ENCODE measurements at places on chromosomes 12 and 14.
A peak's percentile ranks its signal among the peaks of the same experiment; 100 is the strongest.

DNA sequence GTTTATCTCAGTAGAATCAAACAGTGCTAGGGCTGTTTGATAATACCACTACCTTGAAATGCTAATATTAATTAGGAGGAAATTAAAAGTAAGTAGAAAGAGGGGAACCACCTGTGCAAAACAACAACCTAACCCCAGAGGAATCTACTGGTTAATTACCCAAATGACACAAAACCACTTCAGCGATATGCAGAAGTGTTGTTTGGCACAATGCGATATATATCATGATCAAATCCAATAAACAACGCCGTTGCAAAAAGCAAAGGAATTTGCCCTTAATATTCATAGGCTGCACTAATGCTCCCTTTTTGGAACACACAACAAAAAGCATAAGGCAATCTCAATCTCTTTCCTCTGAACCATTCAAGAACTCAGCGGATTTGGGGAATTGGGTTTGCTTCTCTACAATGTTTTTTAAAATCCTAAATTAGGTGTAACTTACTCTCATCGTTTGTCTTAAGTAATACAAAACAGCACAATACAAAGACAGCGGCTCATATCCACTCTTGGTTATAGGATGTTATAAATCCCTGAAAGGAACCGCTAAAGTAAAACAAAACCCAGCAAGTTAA is 1.5 kb downstream of the MAP4K5 start:
- no peak for DNase-seq

DNA sequence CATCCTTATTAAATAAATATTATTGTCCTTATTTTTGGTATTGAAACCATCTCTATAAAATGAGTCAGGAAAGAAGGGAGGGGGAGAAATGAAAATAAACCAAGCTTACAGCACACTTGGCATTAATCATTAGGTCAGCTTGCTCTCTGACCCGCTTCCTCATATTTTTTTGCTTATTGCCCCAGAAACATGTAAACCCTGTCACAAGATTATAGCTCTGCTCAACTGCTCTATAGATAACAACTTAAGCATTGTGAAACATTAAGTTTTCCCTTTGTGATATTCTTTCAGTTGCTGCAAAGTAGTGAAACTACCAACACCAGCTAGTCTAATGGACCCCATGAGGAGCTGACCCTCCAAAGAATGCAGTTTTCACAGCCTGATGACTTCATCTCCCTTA is 819.5 kb downstream of the SLC16A7 start:
- no peak for DNase-seq

GRCh38 chr12:106273491-106273890 is 25.7 kb upstream of the CKAP4 start:
- DNase-seq: no peak

- no peak for DNase-seq
Measured at GRCh38 chr12:24500831-24501230, 448.1 kb downstream of the BCAT1 start.

- DNase-seq: no peak
Measured at GRCh38 chr12:79521576-79521975, 169.2 kb downstream of the PAWR start.

- DNase-seq: no peak
Measured at GRCh38 chr12:103933237-103933636, 3.0 kb downstream of the HSP90B1 start.

GRCh38 chr12:80053051-80053790 is 46.1 kb upstream of the OTOGL start:
- no peak for DNase-seq

DNA sequence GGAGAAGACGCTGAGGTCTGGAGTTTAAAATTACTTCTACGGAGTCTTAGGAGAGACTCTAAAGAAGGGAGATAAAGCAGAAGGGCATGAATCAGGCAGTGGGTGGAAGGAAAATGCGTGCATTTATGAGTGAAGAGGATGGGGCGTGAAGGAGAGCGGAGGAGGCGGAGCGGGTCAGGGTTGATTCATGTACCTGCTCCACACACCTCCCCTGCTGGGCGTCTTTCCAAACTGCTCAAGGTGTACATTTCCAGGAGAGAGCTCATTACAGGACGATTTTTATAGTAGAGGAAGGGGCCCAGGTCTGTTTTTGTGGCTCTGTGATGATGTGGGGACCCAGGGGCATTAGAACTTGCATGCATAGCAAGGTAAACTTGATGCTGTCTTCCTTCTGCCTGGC is 65.0 kb upstream of the ASPG start:
- no peak for DNase-seq

- no peak for DNase-seq
Measured at GRCh38 chr14:57182760-57183503, 85.8 kb downstream of the EXOC5 start.

GRCh38 chr12:26940516-26941214 is 2.4 kb downstream of the FGFR1OP2 start:
- no peak for DNase-seq

GRCh38 chr14:42565556-42565955 is 958.9 kb downstream of the LRFN5 start:
- DNase-seq: no peak

GRCh38 chr14:72154645-72155378 is 222.6 kb downstream of the RGS6 start:
- no peak for DNase-seq

DNA sequence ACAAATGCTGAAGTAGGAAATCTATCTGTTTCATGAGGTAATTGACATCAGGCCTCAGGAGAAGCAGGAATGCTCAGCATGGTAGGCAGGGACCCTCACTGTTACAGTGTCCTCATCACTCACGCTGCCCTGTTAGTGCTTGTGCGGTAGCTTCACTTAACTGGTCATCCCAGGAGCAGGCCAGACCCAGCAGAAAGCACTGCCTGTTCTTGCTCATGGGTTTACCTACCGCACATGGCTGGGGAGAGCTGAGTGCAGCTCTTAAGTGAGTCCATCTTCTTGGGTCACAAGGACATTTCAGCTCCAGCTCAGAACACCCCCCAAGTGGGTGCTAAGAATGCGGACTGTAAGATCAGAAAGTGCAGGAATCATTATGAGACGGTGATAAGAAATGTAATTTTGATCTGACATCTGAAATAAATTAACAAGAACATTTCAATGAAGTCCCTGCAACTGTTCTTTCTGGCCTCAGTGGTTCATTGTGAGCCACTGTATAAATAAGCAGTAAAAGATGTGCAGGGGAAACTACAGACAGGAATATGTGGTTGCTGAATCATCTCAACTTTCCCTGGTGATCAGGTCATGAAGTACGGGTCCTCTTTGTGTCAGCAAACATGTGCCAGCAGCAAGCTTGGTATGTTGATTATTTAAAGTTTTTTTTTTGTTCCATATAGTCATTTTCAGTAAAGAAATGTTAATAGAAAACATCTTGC is 757.7 kb upstream of the TMEM132C start:
- DNase-seq: no peak

DNA sequence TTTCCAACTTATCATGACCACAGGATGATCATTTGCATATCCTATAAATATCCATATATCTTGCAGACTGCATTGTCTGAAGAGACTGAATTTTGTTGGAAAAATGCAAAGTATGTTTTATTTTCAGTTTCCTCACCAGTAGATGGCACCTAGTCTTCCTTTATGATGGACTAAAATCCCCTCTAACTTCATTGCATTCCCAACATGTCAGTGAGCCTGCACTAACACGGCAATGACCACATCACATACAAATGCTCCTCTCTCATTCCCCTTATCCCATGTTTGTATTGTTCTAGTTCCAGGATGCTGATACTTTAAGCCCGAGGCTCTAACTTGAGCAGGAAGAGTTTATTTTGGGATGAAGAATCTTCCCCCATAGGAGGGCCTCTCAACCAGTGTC is 24.7 kb upstream of the MYBPC1 start:
- peak; percentile 13 for DNase-seq

DNA sequence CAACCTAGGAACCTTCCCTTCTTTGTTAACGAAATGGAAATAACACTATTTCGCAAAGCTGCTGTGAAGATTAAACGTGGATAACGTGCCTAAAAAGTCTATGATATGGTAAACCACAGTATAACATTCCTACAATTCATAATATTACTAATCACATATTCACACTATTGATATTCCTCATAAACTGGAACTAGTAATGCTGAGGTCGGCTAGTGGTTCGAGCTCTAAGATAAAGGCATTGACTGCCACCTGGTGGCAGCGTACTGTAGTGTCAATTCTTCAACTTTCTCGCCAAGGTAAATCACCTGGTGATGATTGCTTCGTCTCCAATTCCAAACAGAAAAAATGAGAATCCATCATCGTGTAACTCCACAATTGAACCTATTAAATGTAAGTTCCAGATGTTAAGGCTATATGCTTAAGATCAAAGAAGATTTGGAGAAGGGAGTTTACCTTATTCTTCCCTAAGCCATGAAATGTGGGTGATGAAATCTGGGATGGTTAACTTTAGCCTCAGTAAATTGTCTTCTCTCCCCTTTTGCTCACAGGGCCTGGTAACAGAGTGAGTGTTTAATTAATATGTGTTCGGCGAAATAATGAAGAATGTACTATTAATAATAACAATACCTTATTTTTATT is 197.5 kb upstream of the TMEM132C start:
- DNase-seq: no peak

- DNase-seq: no peak
Measured at GRCh38 chr14:97280526-97280925, 483.3 kb downstream of the VRK1 start.

DNA sequence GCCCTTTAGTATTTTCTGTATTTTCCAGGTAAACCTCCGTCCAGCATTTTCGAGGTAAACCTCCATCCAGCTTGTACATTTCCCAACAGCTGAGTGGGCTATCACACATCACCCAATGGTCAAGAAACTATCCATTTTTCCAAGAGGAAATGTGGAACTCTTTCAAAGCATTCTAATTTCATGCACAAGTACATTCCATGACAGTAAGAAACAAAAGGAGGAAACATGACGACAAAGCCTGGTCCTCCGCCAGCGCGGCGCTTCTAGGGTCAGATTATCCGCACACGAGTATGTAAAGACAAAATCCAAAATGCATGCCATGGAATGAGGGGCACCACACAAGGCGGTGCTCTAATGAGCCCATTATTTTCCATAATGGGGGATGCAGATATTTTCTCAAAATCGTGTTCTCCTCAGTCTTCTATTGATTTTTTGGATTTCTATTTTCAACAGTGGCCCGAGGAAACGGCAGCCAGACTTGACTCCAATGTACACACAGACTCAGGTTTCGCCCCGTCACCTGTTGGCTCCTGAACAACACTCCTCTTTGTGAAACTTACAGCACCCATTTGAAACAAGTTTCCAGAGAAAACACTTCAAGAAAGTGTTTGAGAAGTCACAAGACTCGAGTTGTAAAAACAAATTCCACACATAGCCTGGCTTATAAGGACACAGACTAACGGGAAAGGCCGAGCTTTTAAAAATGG is 107.4 kb downstream of the PRICKLE1 start:
- DNase-seq: no peak

DNA sequence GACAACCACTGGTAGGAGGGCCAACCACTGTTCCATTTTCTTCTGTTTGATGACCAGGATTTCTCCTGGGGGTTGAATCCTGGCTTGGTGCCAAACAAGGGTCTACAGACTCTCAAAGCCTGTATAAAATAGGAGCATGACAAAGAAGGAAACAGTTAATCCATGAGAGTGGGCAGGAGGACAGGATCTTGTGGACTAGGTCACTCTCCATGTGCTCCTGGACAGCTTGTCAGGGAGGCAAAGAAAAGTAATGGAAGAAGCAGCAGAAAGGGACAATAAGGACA is 243.7 kb downstream of the AKAP6 start:
- DNase-seq: no peak

- DNase-seq: no peak
Measured at GRCh38 chr14:78975734-78976133, 805.6 kb downstream of the NRXN3 start.

- no peak for DNase-seq
Measured at GRCh38 chr12:14892726-14893505, 7.3 kb upstream of the MGP start.

GRCh38 chr12:66863276-66863675 is 184.4 kb upstream of the GRIP1 start:
- DNase-seq: no peak

- no peak for DNase-seq
Measured at GRCh38 chr14:37563189-37563588, 31.9 kb downstream of the FOXA1 start.

- no peak for DNase-seq
Measured at GRCh38 chr14:31411218-31411727, 9.1 kb downstream of the HEATR5A start.

GRCh38 chr12:43102546-43103264 is 449.3 kb downstream of the ADAMTS20 start:
- no peak for DNase-seq

- no peak for DNase-seq
Measured at GRCh38 chr14:65864549-65864948, 452.0 kb downstream of the FUT8 start.
